ENCODE measurements at places on chromosomes 12 and 14.

GRCh38 chr14:23660290-23661226 is 24.4 kb downstream of the DHRS2 start:
- no peak for DNase-seq

DNA sequence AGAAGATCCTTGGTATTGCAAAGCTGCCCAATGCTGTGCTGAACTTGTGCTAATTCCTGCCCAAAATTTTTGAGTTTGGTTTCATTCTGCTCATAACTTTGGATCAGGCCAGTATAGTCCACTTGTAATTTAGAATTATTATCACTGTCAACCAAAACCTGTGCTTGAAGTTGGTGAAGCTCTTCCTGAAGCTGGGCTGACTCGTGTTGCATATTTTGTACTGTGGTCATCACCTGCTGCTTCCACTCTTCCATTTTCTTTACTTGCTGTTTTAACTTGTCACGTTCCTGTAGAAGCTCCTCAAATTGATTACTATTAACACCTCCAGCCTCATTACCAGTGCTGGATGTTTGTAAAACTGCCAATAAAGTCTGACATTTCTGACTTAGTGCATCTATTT is 35.8 kb downstream of the TRIP11 start:
- DNase-seq, result no peak

- no peak for DNase-seq
These were observed 3.5 kb downstream of the MED13L start for GRCh38 chr12:116273813-116274550.

DNA sequence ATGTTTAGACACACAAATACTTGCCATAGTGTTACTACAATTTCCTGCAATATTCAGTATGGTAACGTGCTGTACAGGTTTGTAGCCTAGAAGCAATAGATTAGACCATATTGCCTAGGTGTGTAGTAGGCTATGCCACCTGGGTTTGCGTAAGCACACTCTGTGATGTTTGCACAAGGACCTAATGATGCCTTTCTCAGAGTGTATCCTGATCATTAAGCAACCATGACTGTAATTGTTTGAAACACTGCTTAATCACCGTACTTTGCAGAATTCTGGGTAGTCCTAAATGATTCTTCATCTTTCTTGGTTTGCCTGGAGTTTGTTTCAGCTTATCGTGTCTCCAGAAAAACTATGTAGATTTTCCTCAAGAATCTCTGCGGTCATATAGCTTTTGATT is 11.2 kb upstream of the TCP11L2 start:
- DNase-seq, result no peak

DNA sequence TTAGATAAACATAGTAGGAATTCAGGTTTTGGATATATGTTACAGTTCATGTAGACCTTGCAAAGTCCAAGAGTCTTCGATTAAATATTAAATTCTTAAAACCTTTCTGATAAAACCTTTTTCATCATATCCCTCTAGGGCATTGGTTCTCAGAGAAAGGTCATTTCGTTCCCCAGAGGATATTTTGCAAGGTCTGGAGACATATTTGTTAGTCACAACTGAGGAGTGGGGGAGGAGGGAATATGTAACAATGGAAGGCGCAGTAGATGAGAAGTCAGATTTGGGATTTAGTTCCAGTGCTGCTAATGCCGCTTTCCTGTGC is 5.3 kb downstream of the TMEM253 start:
- DNase-seq, result no peak

Measured in D721Med (cell line).